Placental epithelial cell (primary cell): ENCODE measurements at places on chromosomes 1 and 21. TPM values are rescaled to one million over a fixed set of nuclear protein-coding genes. Genes with fewer than 3 reads are reported as not detected.

Gene ESRRG
- 0.39 and 1.3 TPM in 2 replicates for total RNA-seq

Gene CHODL
- total RNA-seq, result 0.33 and 0.79 TPM in 2 replicates

Gene ADORA3
- total RNA-seq, result not detected in 2 replicates

Gene FMOD
- under 0.01 TPM in 1 of 2 replicates, not detected in the other for total RNA-seq

Gene TCHHL1
- not detected in 2 replicates for total RNA-seq

Gene TRAF3IP3
- 0.22 and 0.39 TPM in 2 replicates for total RNA-seq

Gene C1orf167
- 0.39 TPM in 1 of 2 replicates, not detected in the other for total RNA-seq
